Fibroblast of pulmonary artery (primary cell): ENCODE measurements at places on chromosomes 16 and 17.

GRCh38 chr17:28618464-28618863 lies 4.5 kb upstream of the RSKR start:
- no peak for DNase-seq

DNA sequence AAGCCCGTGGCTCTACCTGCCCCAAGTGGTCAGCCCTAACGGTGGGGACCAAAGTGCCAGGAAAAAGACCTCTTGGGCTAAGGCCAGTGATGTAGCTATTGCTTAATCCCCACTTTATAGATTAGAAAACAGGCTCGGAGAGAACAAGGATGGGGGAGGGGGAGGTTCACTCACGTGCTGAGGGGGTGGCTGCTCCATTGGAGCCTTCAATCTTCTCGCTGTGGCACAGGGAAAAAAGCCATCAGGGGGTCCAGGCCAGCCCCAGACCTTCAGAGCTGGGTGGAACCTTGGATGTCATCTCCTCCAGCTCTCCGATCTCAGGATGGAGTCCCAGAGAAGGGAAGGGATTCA lies 45.9 kb downstream of the SRCIN1 start:
- no peak for DNase-seq

DNA sequence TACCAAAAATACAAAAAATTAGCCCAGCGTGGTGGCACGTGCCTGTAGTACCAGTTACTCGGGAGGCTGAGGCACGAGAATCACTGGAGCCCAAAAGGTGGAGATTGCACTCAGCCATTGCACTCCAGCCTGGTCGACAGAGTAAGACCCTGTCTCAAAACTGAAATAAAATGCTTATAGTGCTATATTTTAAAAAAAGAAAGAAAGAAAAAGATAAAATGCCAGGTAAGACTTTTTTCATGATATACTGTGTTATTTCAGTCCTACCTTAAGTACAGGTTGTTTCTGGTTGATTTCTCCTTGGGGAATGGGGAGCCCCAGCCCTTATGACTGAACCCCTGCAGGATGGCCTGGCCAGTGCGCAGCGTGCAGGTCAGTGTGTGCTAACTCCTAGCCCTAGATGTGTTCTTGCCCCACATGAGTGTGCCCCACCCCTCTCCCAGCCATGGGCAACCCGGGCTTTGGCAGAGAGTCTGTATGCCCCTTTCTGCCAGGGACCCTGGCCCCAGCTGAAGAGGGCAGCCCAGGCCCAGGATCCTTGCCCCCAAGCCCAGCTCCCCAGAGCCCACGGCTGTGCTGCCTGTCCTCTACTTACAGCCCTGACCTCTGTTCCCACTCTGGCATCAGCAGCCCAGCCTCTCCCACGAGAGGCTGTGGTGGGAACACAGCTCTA lies 1.3 kb downstream of the CNGB1 start:
- no peak for DNase-seq

- DNase-seq: no peak
Observed at GRCh38 chr16:50614955-50615724, 66.0 kb downstream of the SNX20 start.

GRCh38 chr16:68309799-68310198 lies 947 bp downstream of the SLC7A6OS start:
- DNase-seq: no peak

GRCh38 chr16:78220571-78220970 lies 121.1 kb downstream of the WWOX start:
- DNase-seq: no peak
